Transverse colon (tissue), 4 donors: ENCODE measurements at places on chromosomes 7 and 10. TPM values are rescaled to one million over a fixed set of nuclear protein-coding genes. Genes with fewer than 3 reads are reported as not detected.

The DOCK4 gene
- 17.5 TPM for total RNA-seq

The ADAM22 gene
- total RNA-seq = 6.4 TPM

- DNase-seq = peak; percentile 10
These were observed 15.3 kb upstream of the ASB4 start for GRCh38 chr7:95470452-95470851.

DNA sequence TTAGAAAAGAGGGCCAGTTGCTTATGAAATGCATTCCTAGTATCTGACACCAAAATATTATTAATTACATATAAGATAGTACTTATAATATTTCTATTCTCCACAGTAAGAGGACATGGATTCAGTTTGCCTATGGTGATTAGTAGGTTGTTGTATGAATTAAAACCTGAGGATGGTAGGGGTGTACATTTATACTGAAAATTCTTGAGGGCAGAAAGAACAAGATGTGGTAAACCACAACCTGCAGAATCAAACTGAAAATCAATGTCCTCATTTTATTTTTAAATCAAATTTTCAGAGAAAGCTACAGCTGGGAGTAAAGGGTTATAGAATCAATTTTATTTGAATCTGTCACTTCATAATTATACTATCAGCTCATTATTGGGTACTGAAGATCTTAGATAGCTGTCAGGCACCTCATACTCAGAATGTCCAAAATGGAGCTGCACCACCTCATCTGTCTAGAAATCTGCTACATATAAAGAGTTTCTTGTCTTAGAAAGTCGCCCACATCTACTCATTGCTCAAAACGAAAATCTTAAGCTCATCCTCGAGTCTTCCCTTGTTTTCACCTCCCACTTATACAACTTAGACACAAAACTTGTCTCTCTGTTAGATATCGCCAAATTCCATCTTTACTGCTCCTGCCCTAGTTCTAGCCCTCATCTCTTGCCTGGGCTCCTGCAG is 65.4 kb downstream of the MYO3A start:
- no peak for DNase-seq

- no peak for DNase-seq
These were observed 29.5 kb downstream of the CTNNA3 start for GRCh38 chr10:67666416-67667034.

- no peak for DNase-seq
These were observed 72.9 kb downstream of the FAS start for GRCh38 chr10:89063465-89063864.

- DNase-seq = no peak
These were observed 256.9 kb downstream of the STK31 start for GRCh38 chr7:23966941-23967340.
